ENCODE measurements at places on chromosomes 7 and 10.

GRCh38 chr7:27093184-27093895, 2.5 kb downstream of the HOXA1 start:
- no peak for DNase-seq

DNA sequence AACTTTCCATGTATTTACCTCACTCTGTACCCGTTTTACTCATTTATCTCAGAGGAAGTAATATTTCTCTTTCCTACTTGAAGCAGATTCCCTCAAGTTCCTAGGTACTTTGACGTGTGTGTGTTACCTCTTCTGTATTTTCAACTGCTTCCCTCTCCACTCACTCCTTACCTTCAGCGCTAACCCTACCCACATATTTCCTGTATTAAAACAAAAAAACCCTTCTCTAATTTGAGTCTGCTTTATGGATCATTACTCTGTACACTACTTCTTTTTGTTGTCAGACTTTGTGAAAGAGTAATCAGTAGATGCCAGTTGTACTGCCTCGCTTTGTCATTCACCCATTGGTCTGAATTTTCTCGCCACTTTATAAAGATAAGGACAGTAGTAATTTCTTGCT, 74.0 kb downstream of the CDK13 start:
- no peak for DNase-seq

DNA sequence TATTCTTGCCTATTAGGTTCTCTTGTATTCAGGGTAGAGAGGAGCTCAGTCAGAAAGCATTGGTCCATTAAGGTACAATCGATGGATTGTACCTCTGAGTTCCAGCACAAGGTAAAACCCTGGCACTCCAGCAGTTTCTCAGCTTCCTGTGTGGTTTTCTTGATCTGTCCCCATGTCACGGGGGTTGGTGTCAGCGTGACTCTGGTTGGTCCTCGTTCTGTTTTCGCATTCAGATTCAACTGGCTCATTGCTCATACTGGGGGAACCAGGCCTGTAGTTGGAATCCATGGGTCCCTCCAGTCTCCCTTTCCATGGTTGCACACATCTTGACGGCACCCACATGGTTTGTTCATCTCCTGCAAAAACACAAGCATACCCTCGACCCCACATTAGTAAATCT, 32.7 kb upstream of the RASGEF1A start:
- DNase-seq: no peak

GRCh38 chr7:128233471-128233870, 7.6 kb upstream of the LEP start:
- no peak for DNase-seq

DNA sequence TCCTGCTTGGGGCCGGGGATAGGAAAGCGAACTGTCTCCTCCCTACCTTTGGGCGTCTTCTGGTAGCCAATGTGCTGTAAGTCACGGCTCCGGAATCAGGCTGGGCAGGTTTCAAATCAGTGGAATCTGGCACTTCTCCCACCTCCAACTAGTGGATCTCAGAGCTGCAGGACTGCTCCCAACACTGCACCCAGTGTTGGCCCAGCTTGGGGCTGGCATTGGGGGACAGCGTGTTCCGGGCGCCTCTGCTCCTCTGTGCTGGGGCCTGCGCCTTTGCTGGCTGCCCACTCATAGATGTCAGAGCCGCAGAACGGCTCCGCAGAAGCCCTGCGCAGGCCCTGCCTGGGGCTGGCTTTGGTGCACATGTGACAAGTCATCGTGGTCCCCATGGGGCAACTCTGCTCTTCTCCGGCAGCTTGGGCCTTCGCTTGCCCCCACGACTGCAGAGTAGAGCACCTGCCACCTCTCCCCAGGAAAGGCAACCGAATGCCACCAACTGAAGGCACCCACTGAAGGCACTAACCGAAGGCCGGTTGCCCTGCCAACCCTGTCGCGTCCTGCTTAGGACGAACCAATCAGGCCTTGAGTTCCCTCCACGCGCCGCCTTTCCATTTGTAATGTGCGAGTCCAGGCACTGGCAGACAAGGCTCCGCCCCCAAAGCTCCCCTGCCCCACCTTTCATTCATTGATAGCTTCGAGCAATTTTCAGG, 85.5 kb upstream of the ABI1 start:
- DNase-seq: no peak

DNA sequence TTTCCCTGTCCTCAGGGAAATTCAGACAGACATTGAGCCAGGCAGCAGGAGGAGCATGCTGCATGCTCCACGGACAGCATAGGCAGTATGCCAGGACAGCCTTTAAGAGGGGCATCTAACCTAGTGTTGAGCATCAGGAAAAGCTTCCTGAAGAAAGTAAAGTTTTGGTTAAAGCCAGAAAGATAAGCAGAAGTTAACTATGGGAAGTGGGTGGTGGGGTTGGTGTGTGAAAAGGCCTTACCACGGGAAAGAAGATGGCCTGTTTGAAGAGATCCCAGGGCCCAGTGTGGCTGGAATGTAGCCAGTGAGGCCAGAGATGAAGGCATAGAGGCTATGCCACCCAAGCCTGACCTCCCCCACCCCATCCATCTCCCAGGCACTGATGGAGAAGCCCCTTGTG, 102.4 kb upstream of the PLXNA4 start:
- DNase-seq: no peak

GRCh38 chr10:110756876-110757275, 112.7 kb downstream of the RBM20 start:
- DNase-seq: no peak

DNA sequence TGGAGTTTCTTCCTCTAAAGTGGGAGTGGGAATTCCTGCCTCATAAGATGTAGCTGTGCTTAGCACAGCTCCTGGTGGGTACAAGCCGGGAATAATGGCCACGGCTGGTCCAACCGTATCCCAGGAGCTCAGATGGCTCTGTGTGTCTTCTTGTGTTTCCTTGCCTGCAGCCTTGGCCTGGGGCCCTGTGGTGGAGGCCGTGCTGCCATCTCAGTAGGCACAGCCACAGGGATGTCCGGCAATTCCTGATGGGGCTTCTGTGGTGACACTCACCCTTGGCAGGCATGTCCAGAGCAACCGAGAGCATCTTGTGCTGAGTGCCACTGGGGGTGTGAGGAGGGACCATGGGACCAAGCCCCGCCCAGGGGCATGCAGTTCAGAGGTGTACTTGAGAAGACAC, 50.0 kb upstream of the AQP1 start:
- DNase-seq: no peak

GRCh38 chr10:46020344-46020657, 10.1 kb downstream of the NCOA4 start:
- DNase-seq: no peak

DNA sequence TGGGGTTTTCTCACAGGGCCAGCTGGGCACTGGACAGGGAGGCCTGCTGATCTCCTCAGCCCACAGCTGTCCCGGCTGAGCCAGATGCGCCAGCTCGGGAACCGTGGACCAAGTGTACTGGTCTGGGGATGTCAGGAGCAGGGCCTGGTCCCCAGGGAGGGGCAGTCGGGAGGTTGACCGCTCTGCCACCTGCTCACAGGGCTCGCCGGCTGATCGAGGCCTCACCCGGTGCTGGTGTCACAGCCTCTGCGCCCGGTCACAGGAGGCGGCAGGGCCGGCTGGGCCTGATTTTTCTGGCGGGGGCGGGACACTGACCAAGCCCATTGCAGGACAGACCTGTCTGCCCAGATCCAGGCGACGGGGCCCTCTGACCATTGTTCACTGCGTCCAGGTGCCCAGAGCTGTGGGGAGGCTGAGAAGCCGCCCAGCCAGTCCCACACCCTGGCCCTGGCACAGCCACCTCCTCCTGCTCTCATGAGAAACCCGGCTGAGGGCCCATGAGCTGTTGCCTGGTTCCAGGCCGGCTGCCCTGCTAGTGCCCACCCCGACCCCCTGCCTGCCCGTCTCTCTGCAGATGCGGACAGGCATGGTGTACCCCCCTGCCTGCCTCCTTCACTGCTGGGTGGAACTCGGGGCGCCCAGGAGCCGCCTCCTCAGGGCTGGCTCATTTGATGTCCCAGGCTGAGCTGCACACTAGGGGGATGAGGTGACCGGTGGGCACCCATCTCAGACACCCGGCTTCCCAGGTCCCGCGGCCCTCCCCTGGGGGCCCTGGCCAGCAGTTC, 3.0 kb upstream of the TMEM184A start:
- no peak for DNase-seq

- DNase-seq: no peak
Measured at GRCh38 chr10:131771634-131772358, 129.0 kb upstream of the PPP2R2D start.

- no peak for DNase-seq
Measured at GRCh38 chr10:102139281-102140110, 6.7 kb downstream of the PPRC1 start.

DNA sequence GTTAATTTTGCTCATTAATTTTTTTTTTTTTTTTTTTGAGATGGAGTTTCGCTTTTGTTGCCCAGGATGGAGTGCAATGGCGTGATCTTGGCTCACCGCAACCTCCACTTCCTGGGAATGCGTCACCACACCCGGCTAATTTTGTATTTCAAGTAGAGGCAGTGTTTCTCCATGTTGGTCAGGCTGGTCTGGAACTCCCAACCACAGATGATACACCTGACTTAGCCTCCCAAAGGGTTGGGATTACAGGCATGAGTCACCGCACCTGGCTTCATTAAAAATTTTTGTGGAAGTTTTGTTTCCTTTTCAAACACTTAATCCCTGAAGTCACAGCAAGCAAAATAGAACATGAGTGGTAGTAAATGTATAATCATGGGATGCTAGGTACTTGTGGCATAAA, 857.2 kb upstream of the PHF14 start:
- DNase-seq: no peak

- no peak for DNase-seq
Measured at GRCh38 chr7:50145801-50146338, 52.8 kb upstream of the ZPBP start.

DNA sequence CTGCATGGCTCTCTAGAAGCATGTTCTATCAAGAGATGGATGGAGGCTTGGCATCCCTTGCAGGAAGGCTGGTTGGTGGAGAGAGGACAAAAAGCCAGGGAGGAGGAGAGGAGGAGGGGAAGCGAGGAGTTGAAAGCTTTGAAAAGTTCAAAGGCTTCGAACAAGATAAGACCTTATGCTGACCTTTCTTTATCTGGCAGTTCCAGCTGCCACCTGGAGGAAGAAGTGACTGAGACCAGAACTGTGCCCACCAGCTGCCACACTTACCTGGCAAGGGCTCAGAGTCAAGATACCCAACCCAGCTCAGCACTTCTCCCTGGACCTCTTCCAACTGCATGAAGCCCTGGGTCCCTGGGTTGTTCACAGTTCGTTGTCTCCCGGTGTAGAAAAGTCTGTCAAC, 14.8 kb downstream of the CCL24 start:
- DNase-seq: no peak

DNA sequence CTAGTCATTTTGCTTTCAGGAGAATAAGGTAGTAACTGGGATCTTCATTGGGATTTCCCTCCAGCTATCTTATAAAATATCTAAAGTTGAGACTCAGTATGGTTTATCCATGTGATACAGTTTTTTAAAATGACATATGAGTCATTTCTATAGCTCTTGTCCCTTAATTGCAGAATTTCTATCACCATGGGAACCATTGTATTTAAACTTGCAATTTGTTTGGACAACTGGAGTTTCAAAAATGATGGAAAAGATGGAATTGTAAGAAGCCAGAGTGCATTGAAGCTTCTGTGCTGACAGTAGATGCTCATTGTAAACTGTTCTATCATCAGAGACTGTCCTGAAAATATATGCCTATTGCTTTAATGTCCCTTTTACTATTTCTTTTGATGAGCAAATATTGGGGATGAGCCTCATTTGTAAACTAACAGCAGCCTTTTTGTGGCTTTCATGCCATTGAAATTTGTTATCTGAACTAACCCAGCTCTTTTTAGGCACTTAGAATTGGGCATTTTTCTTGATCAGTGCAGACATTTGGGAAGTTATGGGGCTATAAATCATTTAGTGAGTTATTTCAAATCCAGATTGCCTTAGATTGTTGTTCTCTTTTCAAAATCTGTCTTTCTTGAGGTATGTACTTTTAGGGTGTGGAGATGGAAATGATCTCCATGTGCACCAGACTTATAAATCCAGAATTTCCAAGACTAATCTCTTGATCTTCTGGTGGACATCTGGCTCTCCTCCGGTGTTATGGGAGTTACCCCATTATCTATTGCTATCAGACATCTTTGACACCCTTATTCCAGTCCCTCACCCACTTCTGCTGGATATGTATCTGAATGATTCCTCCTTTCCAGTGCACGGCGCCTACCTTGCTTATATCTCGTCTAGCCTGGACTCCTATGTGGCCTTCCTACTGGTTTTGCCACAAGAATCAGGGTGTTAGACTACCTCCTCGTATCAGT, 159.0 kb downstream of the SND1 start:
- DNase-seq: no peak

- DNase-seq: no peak
Measured at GRCh38 chr10:25453619-25454018, 278.8 kb downstream of the GPR158 start.

DNA sequence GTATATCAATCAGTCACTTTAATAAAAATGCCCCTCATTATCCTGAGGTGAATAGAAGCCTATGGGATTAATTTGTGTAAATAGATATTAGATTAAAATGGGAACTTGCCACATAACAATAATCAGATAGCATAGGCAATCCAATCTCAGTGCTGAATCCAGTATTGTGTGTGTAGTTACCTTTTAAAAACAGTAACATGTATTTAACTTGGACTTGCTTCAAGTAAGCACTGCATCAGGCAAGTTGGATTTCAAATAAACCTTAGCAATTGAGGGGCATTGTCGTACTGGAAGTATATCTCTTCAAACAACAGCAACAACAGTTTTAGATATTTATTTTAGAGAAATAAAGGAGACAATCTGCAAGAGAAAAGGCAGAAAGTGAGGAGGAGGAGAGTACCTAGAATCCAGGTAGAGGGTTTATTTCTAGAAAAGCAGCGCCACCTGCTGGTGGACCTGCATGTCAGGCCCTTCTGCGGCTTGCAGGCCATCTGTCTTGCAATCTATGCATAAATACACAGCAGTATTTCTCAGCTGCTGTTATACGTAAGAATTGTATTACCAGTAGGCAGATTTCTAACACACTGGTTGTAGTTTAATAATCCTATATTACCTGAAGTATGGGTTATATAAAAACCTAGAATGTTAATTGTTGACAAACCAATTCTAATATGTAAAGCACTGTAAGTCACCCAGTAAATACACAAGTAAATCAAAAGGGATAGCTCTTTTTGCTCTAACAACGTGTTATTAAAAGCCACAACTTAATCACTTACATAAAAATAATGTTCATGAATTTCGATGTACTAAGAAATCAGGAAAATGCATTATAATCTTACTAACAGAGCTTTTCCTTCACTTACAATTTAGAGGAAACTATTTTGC, 652.8 kb downstream of the KCNMA1 start:
- DNase-seq: peak; percentile 80

DNA sequence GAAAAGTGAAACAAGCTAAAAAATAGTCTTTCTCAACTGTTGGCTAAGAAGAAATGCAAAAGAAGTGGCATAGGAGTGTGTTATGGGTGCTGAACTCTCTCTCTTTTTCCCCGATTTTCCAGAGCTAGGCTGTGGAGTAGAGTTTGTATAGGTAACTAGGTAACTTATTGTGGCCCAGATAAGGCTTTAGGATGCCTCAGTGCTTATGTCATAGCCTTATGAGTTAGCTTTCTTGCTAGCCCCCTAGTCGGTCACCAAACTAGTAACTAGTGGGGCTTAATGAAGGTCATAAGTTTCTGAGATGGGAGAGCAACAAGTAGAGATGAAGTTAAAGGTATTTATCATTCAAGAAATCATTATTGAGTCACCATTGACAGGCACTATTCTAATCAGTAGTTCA, 32.4 kb downstream of the BPGM start:
- DNase-seq: no peak

Data from DMS153 (cell line).